ENCODE measurements at places on chromosomes 2 and 18. TPM values are rescaled to one million over a fixed set of nuclear protein-coding genes. Genes with fewer than 3 reads are reported as not detected.

The CABYR gene
- not detected for total RNA-seq

GRCh38 chr18:56162311-56163265 is 475.8 kb downstream of the TXNL1 start:
- DNase-seq, result no peak

GRCh38 chr2:2563309-2563860 is 232.3 kb upstream of the MYT1L start:
- DNase-seq, result no peak

GRCh38 chr2:239735131-239735828 is 289.9 kb downstream of the NDUFA10 start:
- no peak for DNase-seq

The MAP3K19 gene
- total RNA-seq, result not detected

- DNase-seq, result no peak
Measured at GRCh38 chr2:231348173-231348572, 47.3 kb upstream of the B3GNT7 start.

All from Peyer's patch (tissue), 4 donors.